Stimulated activated naive B cell treated with anti-CD40 and anti-IgM and Interleukin-4, amounts not matched to agents 10 μg/mL and 1 μg/mL and 100 μg/mL, for 72 hours (primary cell): ENCODE measurements at places on chromosomes 12 and 14.

DNA sequence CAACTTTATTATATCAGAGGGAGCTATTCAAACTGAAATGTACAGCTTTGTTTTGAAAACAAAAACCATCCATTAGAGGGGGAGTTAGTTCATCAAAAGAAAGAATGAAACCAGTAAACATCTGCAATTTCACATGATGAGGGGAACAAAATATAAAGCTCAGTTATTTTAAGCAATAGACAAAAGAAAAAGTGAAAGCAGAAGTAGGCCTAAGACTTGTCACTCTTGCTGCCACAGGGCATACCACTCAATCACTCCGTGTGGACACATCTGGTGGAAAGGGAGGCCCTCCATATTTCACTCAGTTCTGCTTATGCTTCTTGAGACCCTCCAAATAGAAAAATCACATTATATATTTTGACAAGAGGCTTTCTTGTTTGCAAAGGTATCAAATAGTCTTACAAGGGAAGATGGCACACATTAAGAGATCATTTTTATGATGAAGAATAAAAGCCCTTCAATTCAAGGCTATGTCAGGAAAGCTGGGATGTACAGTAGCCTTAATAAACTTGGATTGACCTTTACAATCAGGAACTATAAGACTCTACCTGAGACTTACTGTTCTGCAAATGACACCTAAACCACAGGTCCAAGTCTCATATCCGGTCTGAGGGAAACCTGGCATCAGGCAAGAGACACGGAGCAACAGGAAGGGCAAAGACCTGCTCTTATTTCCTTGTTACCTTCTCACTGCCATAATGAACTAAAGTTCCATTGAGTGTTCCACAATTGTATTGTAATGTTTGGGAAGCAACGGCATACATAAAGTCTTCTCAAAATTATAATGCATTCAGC lies 222.5 kb upstream of the GRIP1 start:
- peaks cover 24% of the 10 kb centered on the region for H3K4me1 ChIP-seq
- no peaks in the 10 kb centered on the region for H3K27me3 ChIP-seq
- H3K4me3 ChIP-seq, result peak overlapping the region; percentile 7
- no peaks in the 10 kb centered on the region for H3K36me3 ChIP-seq
- peak; percentile 4 for DNase-seq
- H3K27ac ChIP-seq, result peak overlapping the region; percentile 83

- peaks cover 6% of the 10 kb centered on the region for H3K27me3 ChIP-seq
- no peaks in the 10 kb centered on the region for H3K36me3 ChIP-seq
- H3K27ac ChIP-seq, result no peak overlapping the region
- DNase-seq, result peak; percentile 6
These were observed 50.5 kb downstream of the ANO4 start for GRCh38 chr12:100845095-100845494.

GRCh38 chr12:66312189-66312588 lies 9.9 kb downstream of the HELB start:
- H3K27me3 ChIP-seq, result no peaks in the 10 kb centered on the region
- H3K36me3 ChIP-seq, result peaks cover 53% of the 10 kb centered on the region
- DNase-seq, result no peak
- no peak overlapping the region for H3K4me3 ChIP-seq
- no peak overlapping the region for H3K27ac ChIP-seq

DNA sequence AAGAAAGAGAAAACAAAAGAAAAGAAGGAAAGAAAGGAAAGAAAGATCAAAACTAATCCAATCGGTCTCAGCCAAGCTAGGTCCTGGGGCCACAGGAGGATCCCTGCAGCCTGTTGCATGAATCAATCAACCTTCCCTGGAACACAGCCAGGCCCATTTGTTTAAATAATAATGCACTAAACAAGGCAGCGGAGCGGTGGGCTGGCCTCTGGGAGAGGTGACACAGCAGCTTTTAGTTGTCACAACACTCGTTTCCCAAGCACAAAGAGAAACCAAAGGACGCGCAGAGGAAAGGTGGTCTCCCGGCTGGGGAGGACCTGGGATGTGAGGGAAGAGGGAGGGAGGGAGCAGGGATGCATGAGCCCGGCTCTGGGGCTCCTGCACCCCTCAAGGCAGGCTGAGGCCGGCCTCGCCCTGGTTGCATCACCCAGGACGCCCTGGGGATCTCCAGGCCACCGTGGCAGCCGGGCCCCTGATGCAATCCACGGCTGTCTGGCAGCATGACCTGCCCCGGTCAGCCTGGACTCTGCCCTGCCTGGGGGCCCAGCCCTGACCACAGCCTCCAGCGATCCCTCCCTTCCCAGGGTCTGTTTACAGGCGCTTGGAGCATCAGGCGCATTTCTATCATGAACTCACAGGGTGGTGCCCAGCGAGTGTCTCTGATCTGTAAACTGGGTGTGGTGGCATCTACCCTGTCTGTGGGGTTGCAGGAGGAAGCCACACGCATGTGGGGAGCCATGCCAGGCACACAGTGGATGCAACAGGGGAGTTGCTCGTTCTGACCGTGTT lies 32.5 kb downstream of the MMP17 start:
- no peaks in the 10 kb centered on the region for H3K36me3 ChIP-seq
- no peak for DNase-seq
- no peak overlapping the region for H3K27ac ChIP-seq

DNA sequence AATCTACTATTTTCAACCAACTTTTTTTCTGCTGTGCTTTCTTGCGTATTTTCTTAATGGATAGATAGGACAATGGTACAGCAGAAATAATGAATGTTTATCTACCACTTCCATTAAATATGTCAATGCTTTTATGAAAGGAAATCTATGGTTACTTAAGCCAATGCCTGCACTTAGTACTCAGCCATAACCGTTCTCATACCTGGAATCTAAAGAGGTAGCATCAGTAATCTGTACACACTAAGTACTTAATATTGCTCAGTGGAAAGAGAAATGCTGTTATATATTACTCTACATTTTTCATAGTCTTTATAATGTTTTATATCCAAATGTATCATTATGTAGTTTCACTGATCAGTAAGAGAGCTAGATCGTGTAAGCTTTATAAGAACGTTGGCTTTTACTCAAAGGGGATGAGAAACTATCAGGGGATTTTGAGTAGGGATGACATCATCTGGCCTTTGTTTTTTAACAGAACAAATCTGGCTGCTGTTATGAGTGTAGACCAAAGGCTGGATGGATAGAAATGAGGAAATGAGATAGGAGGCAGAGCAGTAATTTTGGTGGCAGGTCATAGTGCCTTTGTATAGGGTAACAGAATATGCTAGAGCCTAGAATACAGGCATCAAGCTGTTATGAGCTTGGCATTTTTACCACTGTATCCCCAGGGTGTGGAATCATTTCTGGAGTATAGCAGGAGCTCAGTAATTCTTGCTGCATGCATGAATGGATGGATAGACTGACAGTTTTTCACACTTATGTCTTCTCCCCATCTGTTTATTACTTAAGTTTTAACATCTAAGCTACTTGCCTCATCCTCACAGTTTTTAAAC lies 34.0 kb downstream of the ALG10B start:
- H3K27me3 ChIP-seq, result peaks cover 3% of the 10 kb centered on the region
- peak; percentile 53 for DNase-seq
- H3K4me1 ChIP-seq, result peaks cover 13% of the 10 kb centered on the region
- no peak overlapping the region for H3K4me3 ChIP-seq

DNA sequence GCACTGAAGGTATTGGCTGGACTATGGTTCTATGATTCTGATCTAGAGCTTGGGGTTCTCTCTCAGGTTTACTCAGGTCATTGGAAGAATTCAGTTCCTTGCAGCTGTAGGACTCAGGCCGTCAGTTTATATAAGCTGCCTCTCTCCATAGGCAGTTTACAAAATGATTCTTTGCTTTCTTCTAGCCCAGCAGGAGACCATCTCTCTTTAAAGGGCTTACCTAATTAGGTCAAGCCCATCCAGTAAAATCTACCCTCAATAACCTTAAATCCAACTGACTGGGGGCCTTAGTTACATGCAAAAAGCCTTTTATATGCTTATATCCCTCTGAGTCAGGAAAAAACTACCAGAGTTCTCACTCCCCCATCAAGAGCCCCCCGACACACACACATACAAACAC lies 80.5 kb upstream of the GARIN6 start:
- no peaks in the 10 kb centered on the region for H3K36me3 ChIP-seq
- H3K4me1 ChIP-seq, result no peaks in the 10 kb centered on the region
- no peak for DNase-seq
- H3K4me3 ChIP-seq, result no peak overlapping the region
- H3K27me3 ChIP-seq, result no peaks in the 10 kb centered on the region
- no peak overlapping the region for H3K27ac ChIP-seq

DNA sequence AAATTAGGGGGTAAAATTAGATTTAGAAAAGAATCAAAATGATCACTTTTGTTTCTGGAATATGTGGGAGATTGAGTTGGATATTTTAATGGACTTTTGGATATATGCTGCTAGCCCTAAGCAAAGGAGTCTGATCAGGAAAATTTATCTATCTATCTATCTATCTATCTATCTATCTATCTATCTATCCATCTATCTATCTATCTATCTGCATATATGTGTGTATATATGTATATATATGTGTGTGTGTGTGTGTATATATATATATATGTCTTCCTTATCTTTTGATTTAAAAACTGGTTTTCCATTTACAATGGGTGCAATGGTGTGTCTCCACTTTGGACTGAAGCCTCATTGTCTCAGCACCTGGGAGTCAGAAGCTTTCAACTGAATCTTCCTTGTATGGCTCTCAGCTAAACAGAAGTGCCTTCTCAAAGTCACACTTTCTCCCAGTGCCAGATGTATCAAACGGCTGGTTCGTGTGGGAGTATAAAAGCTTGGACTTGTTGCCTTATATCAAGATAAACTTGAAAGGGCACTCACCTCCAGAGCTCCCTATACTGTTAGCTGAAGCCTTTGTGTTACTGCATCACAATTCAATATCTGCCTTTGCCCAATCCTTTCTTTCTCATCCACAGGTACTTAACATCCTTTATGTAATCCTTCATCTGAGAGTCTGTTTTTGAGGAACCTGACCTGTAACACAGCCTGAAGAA lies 31.6 kb upstream of the CD69 start:
- no peak for DNase-seq
- no peak overlapping the region for H3K4me3 ChIP-seq

DNA sequence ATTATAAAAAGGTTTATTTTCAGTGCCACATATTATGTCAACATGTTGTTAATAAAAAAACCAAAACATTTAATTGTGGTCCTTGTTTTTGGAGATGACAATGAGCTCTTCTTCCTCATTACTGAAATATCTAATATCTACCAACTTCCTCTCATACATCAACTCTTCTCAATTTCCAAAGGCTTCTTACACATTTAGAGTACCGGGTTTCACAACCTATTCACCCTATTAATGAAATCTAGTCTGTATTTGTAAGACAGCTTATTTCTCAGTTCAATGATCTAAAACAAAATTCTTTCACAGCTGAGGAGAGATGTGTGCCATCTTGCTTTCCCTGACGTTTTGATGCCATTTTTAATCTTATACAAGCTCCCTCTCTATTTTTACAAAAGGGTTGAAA lies 14.5 kb downstream of the NRDE2 start:
- H3K4me1 ChIP-seq, result peaks cover 7% of the 10 kb centered on the region
- peaks cover 25% of the 10 kb centered on the region for H3K36me3 ChIP-seq
- no peak overlapping the region for H3K4me3 ChIP-seq
- peak overlapping the region; percentile 85 for H3K27ac ChIP-seq
- H3K27me3 ChIP-seq, result no peaks in the 10 kb centered on the region

DNA sequence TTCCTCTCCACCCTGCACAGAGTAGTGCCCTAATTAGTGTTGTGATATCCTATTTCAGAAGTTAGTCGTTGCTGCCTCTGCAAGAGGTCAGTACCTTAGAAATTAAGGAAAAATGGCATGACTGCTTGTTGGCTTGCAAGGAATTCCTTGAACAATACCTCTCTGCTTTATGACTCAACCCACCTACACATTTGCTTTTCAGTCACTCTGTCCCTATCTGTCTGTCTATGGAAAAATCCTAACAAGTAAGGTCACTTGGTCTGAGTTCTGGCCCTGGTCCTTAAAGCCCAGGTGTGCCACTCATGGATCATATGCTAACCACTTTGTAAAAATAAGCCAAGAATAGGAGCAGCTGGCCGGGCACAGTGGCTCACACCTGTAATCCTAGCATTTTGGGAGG lies 116.4 kb upstream of the ATF1 start:
- H3K27ac ChIP-seq, result no peak overlapping the region
- peaks cover 27% of the 10 kb centered on the region for H3K36me3 ChIP-seq
- no peak overlapping the region for H3K4me3 ChIP-seq

- H3K4me3 ChIP-seq, result no peak overlapping the region
- no peak for DNase-seq
- H3K36me3 ChIP-seq, result no peaks in the 10 kb centered on the region
- H3K4me1 ChIP-seq, result no peaks in the 10 kb centered on the region
- no peak overlapping the region for H3K27ac ChIP-seq
- peaks cover 26% of the 10 kb centered on the region for H3K27me3 ChIP-seq
These were observed 21.1 kb downstream of the PLEKHD1 start for GRCh38 chr14:69505338-69506240.

GRCh38 chr12:89040146-89040964 lies 311.9 kb downstream of the DUSP6 start:
- H3K4me3 ChIP-seq, result peak overlapping the region; percentile 19
- H3K27ac ChIP-seq, result peak overlapping the region; percentile 86

- H3K4me3 ChIP-seq, result peak overlapping the region; percentile 74
- H3K4me1 ChIP-seq, result peaks cover 35% of the 10 kb centered on the region
- H3K27me3 ChIP-seq, result peaks cover 5% of the 10 kb centered on the region
- H3K36me3 ChIP-seq, result peaks cover 52% of the 10 kb centered on the region
- DNase-seq, result no peak
These were observed 213.1 kb downstream of the TMEM121 start for GRCh38 chr14:105739331-105740102.
